Astrocyte of the spinal cord (primary cell): ENCODE measurements at places on chromosomes 1 and 21.

GRCh38 chr1:31952825-31953220 lies 14.7 kb upstream of the PTP4A2 start:
- no peak for DNase-seq

GRCh38 chr21:28132713-28133112 lies 860.0 kb downstream of the LTN1 start:
- DNase-seq = no peak

- no peak for DNase-seq
Observed at GRCh38 chr1:202112859-202113689, 9.6 kb upstream of the GPR37L1 start.

- DNase-seq = no peak
Observed at GRCh38 chr1:226470921-226471866, 63.3 kb upstream of the PARP1 start.

GRCh38 chr1:31548534-31548906 lies 27.8 kb upstream of the TINAGL1 start:
- DNase-seq = no peak

- DNase-seq = no peak
Observed at GRCh38 chr1:209697126-209697525, 7.5 kb upstream of the HSD11B1 start.

DNA sequence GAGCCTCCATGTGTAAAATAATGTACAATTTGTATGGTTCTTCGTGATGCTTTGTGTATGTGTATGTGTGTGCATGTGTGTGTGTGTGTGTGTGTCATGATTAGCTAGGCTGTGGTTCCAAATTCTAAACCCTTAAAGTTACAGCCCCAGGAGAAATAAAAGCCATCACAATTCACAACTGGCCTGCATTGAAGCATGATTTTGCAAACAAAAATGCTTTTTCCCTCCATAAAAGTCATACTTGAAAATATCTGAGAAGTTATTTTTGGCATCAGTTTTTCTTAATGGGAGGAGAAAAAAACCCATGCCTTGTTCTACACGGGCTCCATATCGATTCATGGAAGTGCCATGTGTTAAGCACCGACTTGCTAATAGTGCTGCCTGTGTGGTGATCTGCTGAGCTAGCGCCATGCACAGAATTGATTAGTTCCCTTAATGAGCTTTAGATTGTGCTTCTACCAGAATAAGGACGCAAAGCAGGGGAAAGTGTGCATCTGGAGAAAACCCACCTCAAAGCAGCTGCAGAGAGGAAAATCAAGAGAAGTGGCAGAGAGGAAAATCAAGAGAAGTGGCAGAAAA lies 207.3 kb downstream of the DSCAM start:
- DNase-seq = no peak

DNA sequence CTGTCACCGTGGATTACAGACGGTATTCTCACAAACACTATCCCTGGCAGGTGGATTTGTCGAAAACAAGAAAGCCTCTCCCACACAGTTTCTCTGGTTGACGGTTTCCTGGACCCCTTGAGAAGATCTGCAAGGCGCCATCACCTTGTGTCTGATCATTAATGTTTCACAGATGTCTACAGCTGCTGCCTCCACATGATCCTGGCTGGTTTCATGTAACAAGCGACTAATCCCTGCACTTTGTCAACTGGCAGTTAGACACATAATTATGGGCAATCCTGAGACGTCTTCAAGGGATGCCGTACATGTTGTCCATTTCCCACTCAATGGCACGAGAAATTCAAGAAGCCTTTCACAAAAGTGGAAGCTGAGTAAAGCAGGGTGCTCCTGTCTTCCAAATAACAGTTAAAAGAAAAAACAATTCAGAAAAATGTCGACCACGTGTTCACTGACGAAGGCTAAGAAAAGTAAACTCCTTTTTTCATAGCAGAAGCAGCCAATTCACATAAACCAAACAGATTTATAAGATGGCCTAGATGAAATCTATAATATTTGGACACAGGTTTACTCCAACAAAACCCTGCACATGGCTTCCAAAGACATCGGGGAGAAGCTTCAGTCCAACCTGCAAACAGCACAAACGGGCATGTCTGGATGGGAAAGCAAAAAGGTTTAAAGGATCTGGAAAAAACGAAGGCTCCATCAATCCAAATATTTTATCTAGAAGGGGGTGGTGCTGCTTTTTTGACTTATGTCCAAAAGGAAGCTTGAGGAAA lies 52.2 kb downstream of the CAPZB start:
- DNase-seq = no peak

GRCh38 chr1:192375306-192375705 lies 58.5 kb downstream of the RGS21 start:
- DNase-seq = no peak

DNA sequence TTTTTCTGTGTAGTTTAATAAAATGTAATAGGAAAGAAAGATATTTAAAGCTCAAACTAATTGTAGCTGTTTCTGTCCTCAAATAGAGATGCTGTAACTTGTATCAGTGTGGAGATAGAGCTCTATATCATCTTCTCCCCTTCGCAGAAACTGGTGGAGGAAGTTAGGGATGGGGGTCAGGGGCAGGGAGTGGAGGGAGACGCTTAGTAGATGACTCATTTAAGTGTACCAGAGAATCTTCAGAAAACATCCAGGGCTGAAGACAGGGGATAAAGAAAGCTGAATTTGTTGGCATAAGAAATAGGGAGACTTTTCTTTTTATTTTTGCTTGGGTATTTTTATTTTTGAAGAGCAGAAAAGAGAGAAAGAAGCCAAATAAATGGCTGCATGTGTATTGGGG lies 282.6 kb upstream of the DPYD start:
- peak; percentile 61 for DNase-seq

GRCh38 chr1:214537219-214537618 lies 14.2 kb downstream of the PTPN14 start:
- DNase-seq = no peak

GRCh38 chr21:40143822-40144525 lies 276.7 kb downstream of the PCP4 start:
- peak; percentile 47 for DNase-seq

GRCh38 chr1:180020017-180020416 lies 65.4 kb downstream of the CEP350 start:
- no peak for DNase-seq

DNA sequence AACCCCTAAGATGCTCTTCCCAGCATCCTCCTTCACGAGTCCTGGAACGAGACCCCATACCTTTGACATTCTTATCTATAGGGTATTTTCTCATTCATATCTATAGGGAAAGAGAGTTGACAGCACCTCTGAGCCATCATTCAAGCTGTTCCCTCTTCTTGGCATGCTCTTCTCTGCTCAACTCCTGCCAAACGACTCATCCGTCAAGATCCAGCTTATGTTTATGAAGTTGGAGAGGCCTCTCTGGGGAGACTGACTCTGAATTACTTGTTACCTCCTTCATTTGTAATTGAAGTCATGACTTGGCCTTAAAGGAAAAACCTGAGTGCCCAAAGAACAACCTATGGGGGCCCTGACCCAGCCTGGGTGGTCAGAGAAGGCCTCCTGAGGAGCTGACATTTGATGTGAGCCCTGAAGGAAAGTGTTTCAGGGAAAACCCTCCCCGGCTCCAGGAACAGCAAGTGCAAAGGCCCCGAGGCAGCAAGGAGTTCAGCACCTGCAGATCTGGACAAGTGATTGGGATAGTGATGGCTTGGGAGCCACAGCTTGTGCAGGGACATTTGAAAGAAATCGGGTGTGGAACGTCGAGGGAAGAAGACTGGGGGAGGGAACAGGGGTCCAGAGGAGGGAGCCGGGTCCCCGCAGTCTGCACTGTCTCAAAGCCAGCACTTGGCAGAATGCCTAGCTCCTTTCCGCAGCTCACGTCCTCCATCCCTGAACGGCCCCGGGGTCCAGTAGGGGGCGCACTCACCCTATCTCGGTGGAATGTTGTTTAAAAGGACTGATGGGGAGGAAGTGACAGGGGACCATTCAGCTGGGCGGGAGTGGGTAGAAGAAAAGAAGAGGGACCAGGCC lies 14.0 kb upstream of the CDA start:
- peak; percentile 75 for DNase-seq

- DNase-seq = no peak
Observed at GRCh38 chr1:98205291-98206017, 284.6 kb upstream of the DPYD start.

DNA sequence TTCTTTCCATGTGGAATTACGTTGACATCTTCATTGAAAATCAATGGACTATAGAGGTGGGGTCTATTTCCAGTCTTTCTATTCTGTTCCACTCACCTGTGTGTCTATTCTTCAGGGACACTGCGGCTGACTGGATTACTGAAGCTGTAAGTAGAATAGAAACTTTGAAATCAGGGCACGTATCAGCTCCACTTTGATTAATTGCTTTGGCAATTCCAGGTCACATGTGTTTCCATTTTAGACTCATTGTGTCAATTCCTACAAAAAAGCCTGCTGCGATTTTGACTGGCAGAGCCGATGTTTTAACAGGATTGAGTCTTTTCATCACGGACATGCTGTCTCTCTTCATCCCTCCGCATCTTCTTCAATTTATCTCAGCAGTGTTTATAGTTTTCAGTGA lies 20.9 kb upstream of the RNF223 start:
- DNase-seq = no peak

DNA sequence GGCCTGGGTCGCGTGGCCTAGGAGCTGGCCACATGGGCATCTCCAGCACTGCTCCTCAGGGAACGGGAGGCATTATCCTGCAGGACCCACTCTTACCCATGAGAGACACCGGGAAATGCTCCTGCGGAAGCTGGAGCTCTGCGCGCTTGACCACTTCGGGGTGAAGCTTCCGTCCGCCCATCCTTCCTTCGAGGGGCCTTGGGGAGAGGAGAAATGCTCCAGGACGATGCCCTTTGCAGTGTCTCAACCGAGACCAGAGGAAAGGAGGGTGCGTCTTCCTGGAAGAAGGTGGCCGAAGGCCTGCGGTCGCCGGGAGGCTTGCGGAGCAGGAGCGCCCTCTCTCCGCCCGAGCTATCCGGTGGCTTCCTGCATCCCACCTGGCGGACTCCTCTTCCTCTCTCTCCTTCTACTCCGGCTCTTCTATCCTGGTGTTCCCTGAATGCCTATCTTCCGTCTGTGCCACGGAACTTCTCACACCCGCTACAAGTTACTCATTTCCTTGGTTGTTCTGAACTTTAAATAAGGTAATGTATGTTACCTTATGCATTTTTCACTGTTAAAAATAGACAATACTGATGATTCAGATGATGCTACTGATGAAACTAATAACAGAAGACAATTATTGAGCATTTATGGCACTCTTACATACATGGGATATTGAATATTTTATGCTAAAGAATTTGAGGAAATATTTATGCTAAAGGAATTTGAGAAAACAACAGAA lies 91.4 kb downstream of the PRKAB2 start:
- DNase-seq = no peak

GRCh38 chr21:29091033-29091432 lies 17.6 kb upstream of the CCT8 start:
- DNase-seq = peak; percentile 64

DNA sequence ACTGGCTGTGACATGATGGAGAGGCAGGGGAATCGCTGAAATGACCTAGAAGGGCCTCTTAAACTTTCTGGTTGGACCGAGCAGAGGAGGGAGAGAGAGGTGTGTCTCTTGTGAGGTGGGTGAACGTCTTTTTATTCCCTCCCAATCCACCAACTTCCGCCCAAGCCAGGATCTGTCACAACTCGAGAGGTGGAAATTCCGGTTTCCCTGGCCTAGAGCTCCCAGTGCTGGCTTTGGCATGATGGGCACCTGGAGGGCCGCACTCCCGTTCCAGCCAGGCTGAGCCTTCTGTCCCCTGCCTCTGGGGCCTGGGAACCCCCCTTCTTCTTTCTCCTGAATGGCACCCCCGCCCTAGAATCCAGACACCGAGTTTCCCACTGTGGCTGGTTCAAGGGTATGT lies at the start of gene SEMA4A:
Gene SEMA4A (plus strand): TSS at position 224 of the 400 bp plus-strand sequence. CDS start 994 bp downstream, outside the sequence.
- DNase-seq = no peak

DNA sequence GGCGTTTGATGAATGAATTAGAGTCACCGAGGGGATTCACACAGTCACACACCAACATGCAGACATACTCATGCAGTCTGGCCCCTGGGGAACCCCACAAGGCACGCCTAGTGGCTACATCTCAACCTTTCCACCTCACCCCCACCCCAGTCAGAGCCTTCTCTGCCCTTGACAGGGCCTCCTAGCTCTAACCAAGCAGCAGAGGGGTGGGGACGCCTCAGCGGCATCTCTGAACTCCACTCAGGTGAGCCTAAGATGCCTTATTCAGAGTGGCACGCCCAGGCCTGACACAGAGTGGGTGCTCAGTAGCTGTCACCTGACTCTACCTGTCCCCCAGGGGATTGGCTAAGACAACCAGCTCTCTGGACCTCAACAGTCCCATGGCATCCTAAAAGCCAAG lies 3.7 kb upstream of the SDC3 start:
- no peak for DNase-seq

DNA sequence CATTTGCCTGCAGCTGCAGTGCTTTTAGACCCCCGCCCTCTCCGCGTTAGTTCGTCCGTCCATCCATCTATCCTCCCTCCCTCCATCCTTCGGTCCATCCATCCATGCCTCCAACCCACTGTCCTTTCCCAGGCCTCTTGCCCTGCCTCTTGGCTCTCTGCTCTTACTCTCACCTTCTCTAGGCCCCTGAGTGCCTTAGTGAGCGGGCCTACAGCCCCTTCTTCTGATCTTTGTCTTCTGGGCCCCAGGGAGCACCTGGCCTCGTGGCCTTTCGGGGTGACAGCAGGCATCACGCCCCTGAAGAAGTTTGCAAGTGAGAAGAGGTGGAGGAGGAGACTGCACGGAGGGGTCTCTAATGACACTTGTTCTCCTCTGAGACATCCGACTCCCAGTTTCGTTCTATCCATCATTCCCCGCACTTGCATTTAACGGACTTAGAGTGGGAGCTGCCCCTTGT lies 842 bp downstream of the ATXN7L2 start:
- no peak for DNase-seq
